Cardiac muscle cell (in vitro differentiated cells and primary cell): ENCODE measurements at places on chromosomes 3 and 15. TPM values are rescaled to one million over a fixed set of nuclear protein-coding genes. Genes with fewer than 3 reads are reported as not detected.

GRCh38 chr3:121330118-121330517, 215.7 kb downstream of the POLQ start:
- no peak overlapping the region for H3K27ac ChIP-seq
- no peaks in the 10 kb centered on the region for H3K4me1 ChIP-seq
- no peak for DNase-seq
- H3K27me3 ChIP-seq = no peaks in the 10 kb centered on the region
- no peak overlapping the region for H3K4me3 ChIP-seq

DNA sequence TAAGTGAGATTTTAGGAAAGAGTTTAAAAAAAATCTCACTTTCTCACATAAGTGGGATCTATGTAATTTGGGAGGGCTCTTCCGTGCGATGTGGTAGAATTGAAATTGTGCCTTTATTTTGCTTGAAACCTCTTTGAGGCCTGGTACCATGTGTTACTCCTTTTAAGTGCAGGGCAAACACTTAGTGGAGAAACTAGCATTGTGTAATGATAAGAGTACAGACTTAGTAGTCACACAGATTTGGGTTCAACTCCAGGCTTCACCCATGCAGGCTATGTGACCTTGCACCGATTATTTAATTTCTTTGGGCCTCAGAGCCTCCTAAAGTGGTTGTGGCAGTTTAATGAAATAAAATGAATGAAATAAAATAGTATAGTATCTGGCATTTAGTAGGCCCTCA, 2.4 kb downstream of the PSMA4 start:
- no peak overlapping the region for H3K4me3 ChIP-seq
- no peak overlapping the region for H3K27ac ChIP-seq
- peaks cover 49% of the 10 kb centered on the region for H3K36me3 ChIP-seq
- peaks cover 18% of the 10 kb centered on the region for H3K4me1 ChIP-seq
- no peaks in the 10 kb centered on the region for H3K27me3 ChIP-seq

DNA sequence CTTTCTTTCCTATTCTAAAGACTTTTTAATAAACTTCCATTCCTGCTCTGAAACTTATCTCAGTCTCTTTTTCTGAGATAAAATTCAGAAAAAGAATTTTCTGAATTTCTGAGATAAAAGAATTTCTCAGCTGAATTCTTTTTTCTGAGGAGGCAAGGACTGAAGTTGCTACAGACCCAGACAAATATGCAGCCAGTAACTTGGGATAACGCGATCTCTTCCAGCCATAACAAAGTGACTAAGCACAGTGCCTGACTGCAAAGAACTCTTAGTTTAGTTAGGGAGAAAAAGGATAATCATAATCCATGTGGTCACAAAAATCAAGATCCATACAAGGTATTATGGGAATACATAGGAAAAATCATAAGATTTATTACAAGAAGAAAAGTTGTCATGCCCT, 222.0 kb upstream of the GAP43 start:
- H3K4me1 ChIP-seq = no peaks in the 10 kb centered on the region
- no peak overlapping the region for H3K4me3 ChIP-seq
- no peaks in the 10 kb centered on the region for H3K36me3 ChIP-seq
- H3K27ac ChIP-seq = no peak overlapping the region
- H3K27me3 ChIP-seq = no peaks in the 10 kb centered on the region
- peak; percentile 91 for DNase-seq

GRCh38 chr3:139629033-139629432, 48.7 kb downstream of the NMNAT3 start:
- peak; percentile 4 for DNase-seq
- no peak overlapping the region for H3K4me3 ChIP-seq
- H3K27me3 ChIP-seq = no peaks in the 10 kb centered on the region
- no peaks in the 10 kb centered on the region for H3K4me1 ChIP-seq

DNA sequence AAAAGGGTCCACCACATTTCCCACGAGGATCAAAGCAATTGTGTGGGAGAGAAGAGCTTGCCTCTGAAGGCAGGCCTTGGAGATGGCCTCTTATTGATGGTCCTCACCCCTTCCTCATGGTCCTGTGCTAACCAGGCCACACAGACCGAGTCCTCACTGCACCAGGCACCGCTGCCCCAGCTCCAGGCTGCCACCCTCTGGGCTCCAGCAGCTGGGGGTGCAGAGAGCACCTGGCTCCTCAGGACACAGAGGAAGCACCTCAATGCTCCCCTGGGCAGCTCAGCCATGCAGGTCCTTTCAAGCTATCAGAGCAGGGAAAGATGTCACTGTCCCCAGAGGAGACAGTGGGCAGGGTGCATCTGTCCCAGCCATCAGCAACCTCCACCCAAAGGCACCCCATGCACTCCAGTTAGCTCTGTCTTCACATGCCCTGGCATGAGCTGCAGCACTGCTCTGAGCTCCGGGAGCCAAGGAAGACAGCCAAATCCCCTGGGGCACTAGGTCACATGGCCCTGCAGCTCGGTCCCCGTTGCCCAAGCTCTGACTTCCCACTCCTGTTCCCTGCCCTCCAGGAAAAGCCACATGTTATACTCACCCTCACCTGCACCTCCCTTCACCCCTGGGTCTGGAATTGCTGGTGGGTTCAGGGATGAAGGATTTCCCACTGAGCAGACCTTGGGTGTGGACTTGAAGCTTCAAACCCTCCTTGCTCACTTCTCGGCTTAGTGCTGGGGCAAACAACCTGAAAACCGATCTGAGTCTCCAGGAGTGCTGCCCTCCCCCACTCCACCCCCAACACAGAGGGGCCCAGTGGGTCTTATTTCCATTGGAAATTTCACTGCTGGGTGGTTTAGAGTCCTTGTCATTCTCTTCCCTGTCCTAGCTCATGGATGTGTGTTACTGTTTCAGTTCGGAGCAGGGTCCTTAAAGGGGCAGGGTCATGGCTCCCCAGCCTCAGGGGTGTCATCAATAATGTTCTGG, 32.6 kb downstream of the ALS2CL start:
- no peaks in the 10 kb centered on the region for H3K36me3 ChIP-seq
- DNase-seq = no peak

GRCh38 chr15:33161209-33161608, 33.3 kb downstream of the FMN1 start:
- peak overlapping the region; percentile 41 for H3K27ac ChIP-seq
- peaks cover 6% of the 10 kb centered on the region for H3K4me1 ChIP-seq
- no peaks in the 10 kb centered on the region for H3K27me3 ChIP-seq
- no peak overlapping the region for H3K4me3 ChIP-seq

DNA sequence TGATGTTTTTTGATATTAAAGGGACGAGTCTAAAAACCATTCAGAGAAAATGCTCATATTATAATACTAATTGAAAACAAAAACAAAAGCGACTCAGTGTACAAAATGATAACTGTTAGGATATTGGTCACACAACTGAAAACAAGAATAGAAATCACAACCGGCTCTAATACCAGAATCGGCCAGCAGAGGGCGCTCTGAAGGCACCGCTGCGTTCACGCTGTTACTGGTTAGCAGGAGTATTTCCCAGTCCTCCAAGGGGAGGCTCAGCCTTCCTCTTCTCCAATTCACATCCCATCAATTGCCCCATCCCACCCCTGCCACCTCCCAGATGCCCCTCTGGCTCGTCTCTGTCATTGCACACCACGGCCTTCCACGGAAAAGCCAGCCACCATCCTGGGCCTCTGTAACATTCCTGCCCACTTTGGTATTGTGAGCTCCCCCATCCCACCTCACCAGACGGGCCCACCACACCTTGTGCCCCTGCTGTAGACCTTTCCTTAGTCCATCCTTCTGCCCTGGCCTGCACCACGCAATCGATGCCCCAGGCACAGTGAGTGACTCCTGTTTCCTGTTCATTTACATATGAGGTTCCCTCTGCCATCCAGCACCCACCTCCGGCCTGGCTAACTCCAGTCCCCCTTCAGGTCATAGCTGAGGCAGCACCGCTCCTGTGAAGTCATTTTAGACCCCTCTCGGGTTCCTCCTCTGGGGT, 8.5 kb downstream of the FAM107A start:
- no peak overlapping the region for H3K27ac ChIP-seq
- H3K27me3 ChIP-seq = no peaks in the 10 kb centered on the region
- H3K36me3 ChIP-seq = no peaks in the 10 kb centered on the region
- DNase-seq = peak; percentile 73
- H3K4me1 ChIP-seq = no peaks in the 10 kb centered on the region

DNA sequence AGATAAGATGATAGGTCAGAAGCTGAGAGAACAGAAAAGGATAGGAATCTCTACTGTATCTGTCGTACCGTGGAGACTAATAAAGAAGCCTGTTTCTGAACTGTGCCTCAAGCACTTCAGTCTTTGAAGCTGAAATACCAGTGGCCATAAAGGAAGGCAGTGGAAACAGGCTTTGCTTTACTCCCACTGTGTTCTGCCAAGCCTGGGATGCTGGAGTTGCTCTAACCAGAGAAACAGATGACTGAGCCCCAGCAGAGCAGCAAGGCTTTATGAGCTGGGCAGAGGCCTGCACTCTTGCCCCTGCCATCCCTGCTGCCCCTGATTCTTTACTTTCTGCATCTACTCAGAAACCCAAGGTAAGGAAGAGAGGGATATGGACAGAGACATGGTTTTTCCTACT, 89.4 kb downstream of the PDE8A start:
- no peak for DNase-seq
- H3K4me1 ChIP-seq = no peaks in the 10 kb centered on the region
- no peak overlapping the region for H3K27ac ChIP-seq

NOX5 gene
- total RNA-seq = 0.12 and 0.25 TPM in 2 replicates

- no peak overlapping the region for H3K4me3 ChIP-seq
- H3K36me3 ChIP-seq = no peaks in the 10 kb centered on the region
- no peaks in the 10 kb centered on the region for H3K27me3 ChIP-seq
- DNase-seq = no peak
- peaks cover 38% of the 10 kb centered on the region for H3K4me1 ChIP-seq
Observed at GRCh38 chr3:186124592-186124991, 15.7 kb upstream of the ETV5 start.

SGO1 gene
- 2.4 and 11.4 TPM in 2 replicates for total RNA-seq

DNA sequence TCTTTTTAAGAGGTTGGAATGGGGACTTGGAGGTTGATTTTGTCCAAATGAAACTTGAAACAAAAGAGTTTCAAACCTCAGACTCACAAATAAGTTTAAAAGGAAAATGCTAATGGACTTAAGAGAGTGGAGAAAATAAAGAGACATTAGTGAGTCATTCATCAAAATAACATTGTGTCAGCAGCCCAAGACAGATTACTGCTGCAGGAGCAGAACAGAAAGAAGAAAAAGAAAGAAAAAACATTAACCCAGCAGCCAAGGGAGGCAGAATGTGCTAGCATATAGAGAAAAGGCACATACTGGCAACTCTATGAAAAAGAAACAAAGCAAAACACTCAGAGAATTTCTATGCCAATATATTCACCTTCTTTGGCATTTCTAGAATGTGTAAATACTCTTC, 42.6 kb downstream of the ADAMTS9 start:
- peak; percentile 40 for DNase-seq
- H3K4me3 ChIP-seq = no peak overlapping the region
- no peaks in the 10 kb centered on the region for H3K27me3 ChIP-seq
- H3K36me3 ChIP-seq = peaks cover 54% of the 10 kb centered on the region

PPM1L gene
- 12.6 and 13.5 TPM in 2 replicates for total RNA-seq

HDC gene
- total RNA-seq = 0.56 TPM in 1 of 2 replicates, not detected in the other

MFSD1 gene
- 12.4 and 19.4 TPM in 2 replicates for total RNA-seq

GRCh38 chr3:133803469-133803868, 2.1 kb upstream of the SRPRB start:
- no peaks in the 10 kb centered on the region for H3K36me3 ChIP-seq
- peaks cover 29% of the 10 kb centered on the region for H3K27me3 ChIP-seq
- H3K4me1 ChIP-seq = peaks cover 3% of the 10 kb centered on the region

- peak; percentile 64 for DNase-seq
- peaks cover 13% of the 10 kb centered on the region for H3K4me1 ChIP-seq
- peak overlapping the region; percentile 90 for H3K4me3 ChIP-seq
- peak overlapping the region; percentile 75 for H3K27ac ChIP-seq
- H3K27me3 ChIP-seq = no peaks in the 10 kb centered on the region
- H3K36me3 ChIP-seq = peaks cover 14% of the 10 kb centered on the region
Observed at GRCh38 chr15:34365091-34365825, 1.7 kb downstream of the LPCAT4 start.

CFAP161 gene
- not detected in 2 replicates for total RNA-seq

DNA sequence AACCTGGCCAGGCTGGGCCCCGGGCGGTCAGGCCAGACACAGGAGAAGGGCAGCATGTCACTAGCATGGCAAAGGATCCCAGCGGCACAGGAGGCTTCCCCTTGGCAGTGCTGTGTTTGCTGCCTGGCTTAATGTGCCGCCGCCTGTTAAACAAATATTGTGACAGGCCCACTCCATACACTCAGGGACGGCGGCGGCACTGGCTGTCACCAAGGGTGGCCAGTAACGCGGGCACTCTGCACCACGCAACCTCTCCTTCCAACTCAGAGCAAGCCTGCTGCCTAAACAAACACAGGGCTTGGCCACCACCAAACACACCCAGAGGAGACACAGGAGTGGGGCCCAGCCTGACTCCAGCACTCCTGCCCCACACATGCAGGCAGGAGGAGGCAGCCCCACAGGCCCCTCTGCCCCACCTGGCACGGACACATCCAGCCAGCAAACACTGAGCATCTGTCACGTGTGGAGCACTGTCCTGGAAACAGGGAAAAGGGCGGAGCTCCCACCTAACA, 48.0 kb downstream of the TPRA1 start:
- no peak for DNase-seq
- H3K4me1 ChIP-seq = peaks cover 13% of the 10 kb centered on the region
- H3K27ac ChIP-seq = no peak overlapping the region
- H3K27me3 ChIP-seq = no peaks in the 10 kb centered on the region

FANCD2OS gene
- total RNA-seq = not detected in 2 replicates

DNA sequence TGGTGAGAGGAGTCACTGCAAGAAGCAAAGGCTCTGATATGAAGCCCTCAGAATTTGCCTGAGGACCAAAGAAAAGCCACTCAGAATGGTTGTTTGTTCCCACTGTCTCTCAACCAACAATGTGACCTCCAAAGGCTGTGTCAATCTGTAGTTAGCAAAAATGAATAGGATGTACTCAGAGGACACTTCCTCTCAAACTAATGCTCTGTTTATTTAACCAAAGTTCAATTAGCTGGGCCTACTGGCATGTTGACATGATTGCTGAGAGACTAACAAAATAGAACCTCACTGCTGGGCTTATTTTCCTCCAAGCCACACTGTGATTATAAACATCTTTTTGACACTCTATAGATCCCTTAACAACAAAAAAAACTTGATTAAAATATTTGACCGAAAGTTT, 522.5 kb downstream of the OCA2 start:
- H3K27me3 ChIP-seq = no peaks in the 10 kb centered on the region
- H3K36me3 ChIP-seq = no peaks in the 10 kb centered on the region
- no peak overlapping the region for H3K4me3 ChIP-seq
- DNase-seq = no peak

CEMIP gene
- 0.12 and 0.18 TPM in 2 replicates for total RNA-seq

TMCO5A gene
- not detected in 2 replicates for total RNA-seq

DNA sequence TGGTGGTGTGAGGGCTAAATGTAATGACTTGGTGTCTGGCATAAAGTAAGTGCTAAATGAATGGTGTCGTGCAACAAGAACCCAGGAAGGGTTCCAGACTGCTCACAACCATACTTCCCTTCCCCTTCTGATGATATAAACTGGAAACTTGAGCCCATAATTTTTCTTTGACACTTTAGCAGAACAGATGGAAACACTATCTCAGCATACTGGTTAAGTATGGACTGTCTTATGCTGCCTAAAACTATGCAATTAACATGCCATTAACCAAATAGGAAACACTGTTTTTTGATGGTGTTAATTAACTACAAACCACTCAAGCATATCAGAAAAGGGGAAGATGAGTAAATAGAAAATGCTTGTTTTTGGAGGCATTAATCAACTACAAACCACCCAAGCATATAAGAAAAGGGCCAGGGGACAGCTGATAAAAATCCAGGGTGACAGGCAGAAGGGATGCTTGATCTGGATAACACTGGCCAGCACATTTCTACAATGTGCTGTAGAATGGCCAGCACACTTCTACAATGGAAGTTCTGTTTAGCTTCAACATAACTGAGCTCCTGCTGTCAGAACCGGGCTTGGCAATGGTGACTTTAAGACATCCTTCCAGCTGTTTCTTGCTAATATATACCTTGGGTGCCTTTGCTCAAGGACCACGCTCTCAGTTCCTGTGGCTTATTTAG, 85.5 kb upstream of the FAM3D start:
- no peak for DNase-seq
- no peaks in the 10 kb centered on the region for H3K27me3 ChIP-seq
- H3K27ac ChIP-seq = no peak overlapping the region
- no peak overlapping the region for H3K4me3 ChIP-seq
- no peaks in the 10 kb centered on the region for H3K4me1 ChIP-seq
